Right ventricle myocardium inferior (tissue), 1 donor: ENCODE measurements at places on chromosomes 12 and 14. TPM values are rescaled to one million over a fixed set of nuclear protein-coding genes. Genes with fewer than 3 reads are reported as not detected.
A peak's percentile ranks its signal among the peaks of the same experiment; 100 is the strongest.

DNA sequence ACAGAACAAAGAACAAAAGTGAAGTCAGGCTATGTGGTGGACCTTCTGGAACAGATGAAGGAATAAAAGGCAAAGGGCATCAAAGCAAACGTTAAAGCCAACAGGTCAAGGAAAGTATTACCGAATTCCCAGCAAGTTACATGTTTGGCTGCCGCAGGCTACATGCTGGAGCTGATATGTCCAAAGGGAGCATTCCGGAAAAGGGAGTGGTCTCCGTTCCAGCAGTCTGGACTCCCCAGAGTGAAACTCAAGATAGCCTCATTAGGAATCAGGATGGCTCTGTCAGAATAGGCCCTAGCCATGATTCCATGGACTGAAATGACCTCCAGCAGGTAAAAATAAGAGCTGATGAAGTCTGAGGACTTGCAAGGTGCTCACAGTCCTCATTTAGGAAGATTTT is 379.8 kb upstream of the PRICKLE1 start:
- no peak for DNase-seq

DNA sequence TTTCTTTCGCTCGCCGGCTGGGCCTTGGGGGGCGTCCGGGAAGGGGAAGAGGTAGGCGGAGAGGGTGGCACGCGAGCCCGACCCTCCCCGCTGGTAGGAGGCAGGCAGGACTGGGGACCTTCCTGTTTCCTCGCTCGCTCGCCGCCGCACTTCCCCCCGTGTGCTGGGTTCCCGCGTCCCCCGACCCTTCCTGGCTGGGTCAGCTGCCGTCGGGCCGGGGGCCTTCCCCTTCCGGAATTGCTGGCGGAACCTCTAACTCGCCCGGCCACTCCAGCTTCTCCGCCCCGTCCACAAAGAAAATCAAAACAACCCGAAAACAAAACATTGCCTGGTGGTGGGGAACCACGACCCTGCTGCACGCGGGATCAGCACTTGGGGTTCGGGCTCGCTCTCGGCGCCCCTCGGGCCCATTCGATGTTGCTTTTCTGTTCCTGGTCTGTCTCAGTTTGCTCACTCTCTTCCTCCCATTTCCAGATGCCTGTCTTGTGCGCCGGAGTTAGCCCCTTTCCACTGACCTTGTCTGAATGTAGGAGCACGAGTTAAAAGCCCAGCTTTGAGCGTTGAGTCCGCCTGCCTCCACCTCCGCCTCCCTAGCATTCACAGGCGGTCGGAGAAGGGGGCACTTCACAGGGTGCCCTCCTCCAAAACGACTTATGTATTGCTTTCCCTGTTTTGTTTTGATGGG is 581 bp downstream of the PAPOLA start:
- peak; percentile 84 for DNase-seq

KRT6C gene
- not detected for total RNA-seq

- DNase-seq = no peak
Observed at GRCh38 chr12:28893856-28894255, 255.2 kb upstream of the FAR2 start.

DNA sequence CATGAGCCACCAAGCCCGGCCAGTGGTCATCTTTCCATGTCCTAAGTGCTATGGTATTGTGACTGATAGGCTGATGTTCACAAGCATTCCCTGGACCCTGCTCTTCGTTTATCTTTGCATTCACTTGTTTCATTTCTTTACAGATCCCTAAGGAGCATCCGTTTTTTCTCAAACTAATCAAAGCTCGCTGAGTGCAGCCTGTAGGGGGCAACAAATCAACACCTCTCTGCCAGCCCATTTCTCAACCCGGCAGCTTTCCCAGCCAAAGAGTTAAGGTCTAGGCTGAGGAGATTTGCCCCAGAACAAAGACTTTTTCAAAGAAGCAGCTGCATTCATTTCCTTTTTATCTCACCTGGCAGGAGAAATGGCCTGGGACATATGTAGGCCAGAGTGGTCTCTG is 12.1 kb downstream of the SIRT4 start:
- DNase-seq = no peak

GRCh38 chr14:101861464-101861863 is 100.0 kb downstream of the PPP2R5C start:
- DNase-seq = no peak

DNA sequence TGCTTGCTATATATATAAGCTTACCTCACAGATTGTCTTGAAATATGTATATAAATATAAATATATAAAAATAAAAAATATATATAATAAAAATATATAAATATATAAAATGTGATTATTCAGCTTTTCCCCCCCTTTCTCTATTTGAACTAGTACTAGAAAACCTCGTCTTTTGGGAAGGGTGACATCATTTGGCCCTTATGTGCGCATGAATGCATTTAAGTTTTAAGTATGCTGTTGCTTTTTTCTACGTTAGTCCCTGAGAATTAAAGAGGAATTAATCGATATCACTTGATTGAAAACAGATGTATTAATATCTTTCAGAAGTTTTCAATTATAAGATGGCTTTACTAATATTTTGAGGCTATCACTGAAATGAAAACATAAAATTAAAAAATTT is 69.9 kb downstream of the RAD51B start:
- no peak for DNase-seq

CCDC196 gene
- total RNA-seq = not detected
